ENCODE measurements at places on chromosomes 11 and 22.

GRCh38 chr11:3969613-3970012 lies 114.1 kb downstream of the STIM1 start:
- DNase-seq = no peak

- peak; percentile 5 for DNase-seq
Measured at GRCh38 chr11:104781719-104782376, 116.4 kb downstream of the CASP12 start.

DNA sequence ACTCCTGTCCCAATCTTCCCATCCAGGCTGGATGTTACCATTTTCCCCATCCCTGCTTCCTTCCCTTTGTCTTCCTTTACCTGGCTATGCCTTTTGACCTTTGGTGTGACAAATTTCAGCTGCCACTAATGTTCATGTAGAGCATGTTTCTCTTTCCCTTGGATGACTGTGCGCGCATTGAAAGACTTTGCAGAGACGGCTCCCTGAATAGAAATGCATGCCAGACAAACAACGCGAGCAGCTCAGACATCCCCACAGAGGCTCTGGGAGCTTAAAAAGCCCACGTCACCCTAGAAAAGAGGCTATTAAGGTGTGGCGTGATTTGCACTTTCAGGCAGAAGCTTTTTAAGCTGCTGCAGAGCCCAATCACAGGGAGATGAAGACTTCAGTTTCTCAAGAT lies 202.0 kb downstream of the NTM start:
- no peak for DNase-seq

DNA sequence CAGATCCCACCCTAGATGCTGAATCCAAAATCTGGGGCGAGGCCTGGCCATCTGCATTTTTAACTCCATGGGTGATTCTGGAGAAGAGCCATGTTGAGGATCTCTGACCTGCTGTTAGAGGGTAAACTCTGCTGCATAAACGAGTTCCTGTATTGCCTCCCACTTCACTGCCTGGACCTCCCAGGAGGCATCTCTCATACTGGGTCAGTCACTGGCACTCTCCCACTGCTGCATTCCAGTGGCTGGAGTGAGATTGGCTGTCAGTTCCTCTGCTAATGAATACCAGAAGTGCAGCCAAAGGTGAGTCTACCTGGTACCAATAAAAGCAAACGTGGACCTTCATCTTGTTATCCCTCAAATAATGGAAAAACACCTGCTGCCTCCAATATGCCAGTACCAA lies 10.3 kb downstream of the POLDIP3 start:
- no peak for DNase-seq

DNA sequence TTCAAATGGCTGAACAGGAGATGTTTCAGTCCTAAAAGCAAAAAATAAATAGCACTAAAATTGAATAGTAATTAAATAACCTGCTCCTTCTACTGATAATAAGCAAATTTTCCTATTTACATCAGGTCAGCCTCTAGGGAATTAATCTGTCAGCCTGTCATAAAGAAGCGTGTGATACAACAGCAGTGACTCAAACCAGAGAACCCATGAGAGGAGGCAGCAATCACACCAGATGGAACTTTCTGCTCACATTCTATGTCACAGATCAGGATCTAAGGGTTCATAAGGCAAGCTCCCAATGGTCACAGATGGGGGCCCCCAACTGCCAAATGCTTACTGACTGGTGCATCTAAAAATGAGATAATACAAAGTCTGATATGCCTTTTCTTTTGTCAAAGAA lies 41.1 kb downstream of the RBFOX2 start:
- no peak for DNase-seq

GRCh38 chr11:64624883-64625481 lies 34.0 kb downstream of the SLC22A12 start:
- DNase-seq = no peak

GRCh38 chr11:35792148-35792845 lies 129.7 kb downstream of the TRIM44 start:
- DNase-seq = no peak

GRCh38 chr11:107549253-107549953 lies 16.1 kb downstream of the ALKBH8 start:
- no peak for DNase-seq
